ENCODE measurements at places on chromosomes 13 and 19.

GRCh38 chr13:35468195-35468594 lies 8.3 kb downstream of the MAB21L1 start:
- no peak for DNase-seq

DNA sequence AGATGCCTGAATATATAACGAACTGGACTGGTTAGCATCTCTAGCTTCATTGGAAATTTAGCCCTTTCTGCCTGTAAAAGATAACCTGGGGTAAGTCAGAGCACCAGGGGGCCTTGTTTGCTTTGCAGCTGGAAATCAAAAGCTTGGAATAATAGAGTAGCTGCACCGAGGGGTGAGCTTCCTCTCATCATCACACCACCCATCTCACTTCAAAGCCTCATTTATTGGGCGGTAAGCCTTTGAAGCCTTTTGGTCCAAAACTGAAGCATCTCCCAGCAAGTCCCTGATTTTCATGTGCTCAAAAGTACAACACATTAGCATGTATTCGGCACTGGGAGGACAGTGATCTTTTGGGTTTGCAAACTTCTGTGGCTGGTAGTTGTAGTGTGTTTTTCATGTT lies 405.1 kb downstream of the FOXO1 start:
- no peak for DNase-seq

DNA sequence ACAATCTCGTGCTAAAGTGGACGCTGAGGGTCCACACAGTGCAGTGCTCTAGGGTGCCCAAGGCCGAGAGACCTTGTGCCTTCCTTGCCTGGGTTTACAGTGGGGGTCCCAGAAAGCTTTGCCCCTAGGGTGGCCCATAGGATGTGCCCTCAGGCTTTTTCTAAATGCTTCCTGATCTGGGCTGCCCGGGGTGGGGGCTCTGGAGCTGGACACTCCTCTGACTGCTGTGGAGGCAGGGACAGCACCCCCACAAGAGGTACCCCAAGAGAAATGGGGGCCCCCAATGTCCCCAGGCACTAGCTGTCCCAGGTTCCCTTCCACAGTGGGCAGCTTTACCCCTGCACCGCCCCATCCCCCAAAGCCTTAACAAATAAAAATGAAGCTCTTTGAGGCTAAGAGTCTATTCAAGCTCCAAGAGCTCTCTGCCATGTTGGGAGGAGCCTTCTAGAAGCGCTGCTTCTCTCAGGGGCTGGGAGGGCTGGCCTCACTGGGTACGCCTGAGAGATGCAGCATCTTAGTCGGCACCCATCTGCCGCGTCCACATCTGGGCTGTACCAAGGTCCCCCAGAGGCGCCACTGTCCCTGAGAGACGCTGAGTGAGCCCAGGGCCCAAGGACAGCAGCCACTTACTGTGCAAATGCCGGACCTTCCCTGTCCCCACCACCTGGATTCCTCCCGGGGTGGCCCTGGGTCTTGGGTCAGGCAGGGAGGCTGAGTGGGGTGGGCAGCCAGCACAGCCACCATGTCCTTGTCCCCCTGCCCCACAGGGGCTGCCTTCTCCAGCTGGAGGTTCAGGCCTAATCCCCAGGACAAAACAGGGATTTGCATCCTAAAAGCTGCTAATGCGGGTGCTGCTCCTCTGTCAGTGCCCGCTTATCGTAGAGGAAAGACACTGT lies 27.4 kb downstream of the CEBPA start:
- DNase-seq, result no peak

DNA sequence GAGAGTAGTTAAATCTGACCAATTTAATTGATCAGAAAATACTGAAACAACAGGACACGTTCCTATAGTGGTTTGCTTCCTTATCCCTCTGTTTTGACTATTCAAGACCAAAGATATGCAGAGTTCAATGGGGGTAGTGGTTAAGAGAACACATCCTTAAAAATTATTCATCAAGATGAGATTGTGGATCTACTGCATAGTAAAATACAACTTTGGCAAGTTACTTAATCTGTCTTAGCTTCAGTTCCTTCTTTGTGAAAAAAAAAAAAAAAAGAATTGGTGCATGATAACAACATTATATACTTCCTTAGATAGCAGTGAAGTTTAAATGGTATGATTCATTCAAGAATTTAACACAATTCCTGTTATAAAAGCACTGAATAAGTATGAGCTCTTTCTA lies 552.1 kb downstream of the DCT start:
- DNase-seq, result no peak

DNA sequence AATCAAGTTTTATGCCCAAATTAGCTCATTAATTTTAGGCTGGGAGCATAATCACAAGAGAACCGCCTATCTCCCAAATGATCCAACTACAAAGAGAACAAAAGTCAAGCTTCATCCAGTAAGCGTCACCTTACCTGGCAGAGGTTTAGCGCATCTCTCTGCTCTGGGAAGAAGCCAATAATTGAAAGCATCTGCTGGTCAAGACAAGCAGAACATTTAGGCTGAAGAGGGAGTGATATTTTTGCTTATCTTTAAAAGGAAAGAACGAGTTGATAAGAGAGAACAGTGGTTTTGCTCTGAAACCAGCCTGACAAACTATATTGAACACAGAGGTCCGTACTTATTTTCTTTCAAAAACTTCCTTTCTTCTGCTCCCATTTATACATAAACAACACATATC lies 242.1 kb downstream of the ENOX1 start:
- DNase-seq, result no peak

DNA sequence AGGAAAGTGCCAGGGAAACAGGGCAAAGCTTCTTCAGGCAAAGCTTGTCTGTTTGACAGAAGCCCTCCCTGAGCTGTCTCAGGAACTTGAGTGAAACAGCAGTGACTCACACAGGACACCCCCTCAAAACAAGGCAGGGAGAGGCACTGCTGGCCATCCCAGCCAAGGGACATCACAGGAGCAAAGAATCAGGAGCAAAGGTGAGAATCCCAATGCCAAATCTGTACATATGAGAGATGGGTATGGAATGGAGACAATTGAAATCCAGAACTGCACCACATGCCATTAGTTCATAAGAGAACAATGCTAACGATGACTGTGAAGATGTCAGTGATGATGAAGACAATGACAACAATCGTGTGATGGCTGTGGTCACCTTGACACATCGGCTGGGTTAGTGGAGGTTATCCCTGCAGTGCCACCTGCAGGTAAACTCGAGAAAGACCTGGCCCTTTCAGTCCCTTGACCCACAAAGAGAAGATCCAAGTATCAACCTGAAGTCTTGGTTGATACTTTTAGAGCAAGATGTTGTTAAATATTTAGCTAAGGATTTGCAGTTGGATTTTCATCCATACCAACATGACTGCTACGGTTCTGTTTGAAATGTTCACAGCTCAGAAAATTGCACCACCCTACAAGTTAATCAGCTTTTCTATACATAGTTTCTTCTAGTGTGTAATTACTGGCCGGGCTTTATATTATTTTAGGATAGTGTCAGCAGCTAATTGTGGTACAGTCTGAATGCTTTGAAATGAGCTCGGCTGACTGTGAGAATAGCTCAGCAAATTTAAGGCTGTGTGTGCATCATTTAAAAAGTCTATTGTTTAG lies 42.0 kb upstream of the IPO5 start:
- DNase-seq, result no peak

GRCh38 chr19:39167461-39168257 lies 29.1 kb upstream of the NCCRP1 start:
- DNase-seq, result no peak

DNA sequence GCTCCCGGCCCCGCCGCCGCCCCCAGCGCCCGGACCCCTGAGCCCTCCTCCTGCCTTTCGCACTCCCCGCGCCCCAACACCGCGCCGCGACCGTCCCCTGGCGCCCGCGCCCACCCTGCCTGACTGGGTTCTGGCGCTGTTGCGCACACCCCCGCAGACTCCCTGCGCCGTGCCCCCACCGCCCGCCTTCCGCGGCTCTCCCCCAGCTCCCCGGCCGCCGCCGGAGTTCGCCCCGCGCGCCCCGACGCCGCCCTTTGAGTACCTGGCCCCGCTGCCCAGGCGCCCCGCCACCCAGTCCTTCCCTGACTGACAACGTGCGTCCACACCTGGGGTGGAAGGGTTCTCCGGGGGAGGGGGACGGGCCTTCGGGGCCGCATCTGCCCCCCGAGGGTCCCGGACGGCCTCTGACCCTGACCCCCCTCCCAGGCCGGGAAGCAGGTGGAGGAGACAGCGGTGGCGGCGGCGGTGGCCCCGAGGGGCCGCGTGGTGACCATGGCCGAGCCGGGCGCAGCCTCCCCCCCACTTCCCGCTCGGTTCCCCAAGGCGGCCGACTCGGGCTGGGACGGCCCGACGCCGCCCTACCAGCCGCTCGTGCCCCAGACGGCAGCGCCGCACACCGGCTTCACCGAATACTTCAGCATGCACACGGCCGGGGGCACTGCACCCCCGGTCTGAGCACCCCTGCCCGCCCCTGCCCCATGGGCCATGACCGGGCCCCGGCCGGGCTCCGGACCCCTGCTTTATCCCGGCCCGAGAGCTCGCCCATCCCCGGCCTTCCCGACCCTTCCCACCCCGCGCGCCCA lies 1.4 kb upstream of the MEGF8 start:
- DNase-seq, result no peak

DNA sequence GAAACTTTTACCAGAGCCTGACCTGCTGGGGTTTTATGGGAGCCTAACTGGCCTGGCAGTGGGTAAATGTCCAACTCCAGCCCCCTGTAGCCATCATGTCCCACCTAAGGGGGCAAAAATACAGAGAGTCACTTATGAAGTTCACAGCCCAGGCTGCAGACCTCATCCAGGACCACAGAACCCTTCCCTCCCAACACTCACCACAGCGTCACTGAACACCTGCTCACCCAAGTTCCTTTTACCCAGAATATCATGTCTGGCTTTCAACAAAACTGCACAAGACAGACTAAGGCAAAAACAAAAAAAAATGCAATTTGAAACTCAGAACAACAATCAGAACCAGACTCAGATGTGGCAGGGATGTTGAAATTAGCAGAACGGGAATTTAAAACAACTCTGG lies 6.4 kb downstream of the CEACAM3 start:
- DNase-seq, result no peak

- DNase-seq, result no peak
Observed at GRCh38 chr13:43139211-43139610, 115.8 kb downstream of the DNAJC15 start.

- DNase-seq, result no peak
Observed at GRCh38 chr13:30134578-30134977, 172.8 kb downstream of the KATNAL1 start.

- no peak for DNase-seq
Observed at GRCh38 chr13:99995104-99995588, 13.6 kb downstream of the ZIC2 start.

- DNase-seq, result no peak
Observed at GRCh38 chr13:34512817-34513216, 429.3 kb upstream of the NBEA start.

DNA sequence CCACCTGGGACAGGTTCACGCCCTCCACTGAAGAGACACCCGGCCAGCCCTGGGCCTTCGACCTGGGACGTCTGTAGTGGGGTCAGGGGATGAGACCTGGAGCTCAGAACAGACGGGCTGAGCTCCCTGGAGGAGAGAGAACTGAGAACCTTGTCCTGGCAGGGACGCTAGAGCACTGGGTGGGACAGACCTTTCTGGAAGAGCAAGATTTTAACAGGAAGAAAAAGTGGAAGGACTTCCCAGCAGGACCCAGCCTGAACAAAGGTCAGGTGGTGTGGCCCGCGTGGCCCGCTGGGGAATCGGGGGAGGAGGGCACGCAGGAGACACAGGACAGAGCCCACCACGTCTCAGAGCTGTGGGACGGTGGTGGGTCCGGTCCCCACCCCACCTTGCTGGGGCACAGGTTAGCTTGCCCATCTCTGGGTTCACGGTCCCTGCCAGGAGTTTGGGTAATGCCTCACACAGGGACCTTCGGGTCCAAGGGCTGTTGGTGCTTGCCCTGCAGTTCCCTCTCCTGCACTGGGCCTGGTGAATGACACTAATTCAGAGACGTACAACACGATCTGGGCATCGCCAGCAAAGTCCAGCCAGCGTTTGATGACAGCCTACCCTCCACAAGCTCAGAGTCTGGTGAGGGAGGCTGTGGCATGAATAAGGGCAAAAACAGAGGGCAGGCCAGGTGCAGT lies 1.2 kb upstream of the EFNA2 start:
- DNase-seq, result no peak

DNA sequence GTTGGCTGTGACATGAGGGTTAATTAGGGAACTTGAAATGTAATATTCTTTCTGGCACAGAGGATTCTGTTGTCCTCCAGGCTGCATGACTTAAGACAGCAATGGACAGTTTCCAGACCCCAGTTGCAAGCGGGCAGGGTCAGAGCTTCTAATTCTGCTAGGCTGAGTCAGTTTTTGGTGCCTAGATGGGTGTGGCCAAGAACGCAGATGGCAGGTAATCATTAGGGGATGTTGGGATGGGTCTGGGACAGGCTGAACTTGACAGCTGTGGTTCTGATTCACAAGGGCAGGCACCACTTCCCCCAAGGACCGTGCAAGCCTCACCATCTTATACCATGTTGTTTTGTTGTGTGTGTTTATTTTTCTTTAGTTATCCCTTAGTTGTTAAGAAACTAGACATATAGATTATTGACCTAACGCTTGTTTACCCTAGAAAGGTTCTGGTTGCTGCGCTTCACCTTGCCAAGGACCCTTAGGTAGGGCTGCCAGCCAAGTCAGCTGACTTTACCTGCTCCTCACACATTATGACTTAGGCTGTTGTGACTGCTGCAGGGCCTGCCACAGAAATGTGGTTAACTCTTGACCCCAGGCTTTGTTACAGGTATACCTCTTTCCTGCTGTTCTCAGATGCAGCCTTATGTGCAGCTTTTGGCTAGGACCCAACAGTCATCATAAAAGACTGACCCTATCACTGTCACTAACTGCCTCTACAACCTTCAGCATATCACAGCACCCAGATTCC lies 117.7 kb upstream of the KLF12 start:
- no peak for DNase-seq

DNA sequence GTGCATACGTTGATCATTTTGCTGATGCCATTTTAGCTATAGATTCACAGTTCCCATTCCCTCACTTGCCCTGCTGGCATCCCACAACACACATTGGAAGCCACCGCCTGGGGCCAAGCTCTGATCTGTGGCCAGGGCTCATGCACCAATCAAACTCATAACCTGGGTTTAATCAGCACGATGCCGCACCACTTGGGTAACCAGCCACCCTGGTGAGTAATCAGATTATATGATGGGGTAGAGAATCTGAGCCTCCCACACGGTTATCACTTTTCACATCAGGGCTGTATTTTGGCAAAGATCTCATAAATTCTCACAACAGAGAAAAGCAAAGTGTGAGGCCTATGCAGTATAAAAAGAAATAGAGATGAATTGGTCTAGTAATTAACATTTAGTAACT lies 66.0 kb upstream of the TNFRSF19 start:
- no peak for DNase-seq

DNA sequence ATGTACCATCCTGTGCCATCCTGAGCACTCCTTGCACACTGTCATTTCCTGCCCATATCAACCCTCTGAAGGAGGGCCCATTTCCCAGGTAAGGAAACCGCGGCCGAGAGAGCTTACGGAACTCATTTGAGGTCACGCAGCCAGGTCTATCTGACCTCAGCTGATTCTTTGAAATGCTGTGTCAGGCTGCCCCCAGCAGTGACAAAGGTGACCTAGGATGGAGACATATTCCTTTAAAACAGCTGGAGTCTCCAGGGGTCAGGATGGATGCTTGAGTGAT lies 42.2 kb upstream of the VSTM2B start:
- DNase-seq, result no peak

- DNase-seq, result peak; percentile 92
Observed at GRCh38 chr13:27171827-27172494, 350 bp upstream of the USP12 start.

Data from activated T-helper 1 cell treated with anti-CD3 and anti-CD28 coated beads, Interleukin-12 subunit alpha, Interleukin-12 subunit beta, Interleukin-2, Interleukin-4 antibody, amounts not matched to agents 30 ng/mL and 10 ng/mL and 1 ng/mL, durations not matched to agents 14 hours and 24 hours and 36 hours (primary cell).